ENCODE measurements at places on chromosomes 5 and 9.

DNA sequence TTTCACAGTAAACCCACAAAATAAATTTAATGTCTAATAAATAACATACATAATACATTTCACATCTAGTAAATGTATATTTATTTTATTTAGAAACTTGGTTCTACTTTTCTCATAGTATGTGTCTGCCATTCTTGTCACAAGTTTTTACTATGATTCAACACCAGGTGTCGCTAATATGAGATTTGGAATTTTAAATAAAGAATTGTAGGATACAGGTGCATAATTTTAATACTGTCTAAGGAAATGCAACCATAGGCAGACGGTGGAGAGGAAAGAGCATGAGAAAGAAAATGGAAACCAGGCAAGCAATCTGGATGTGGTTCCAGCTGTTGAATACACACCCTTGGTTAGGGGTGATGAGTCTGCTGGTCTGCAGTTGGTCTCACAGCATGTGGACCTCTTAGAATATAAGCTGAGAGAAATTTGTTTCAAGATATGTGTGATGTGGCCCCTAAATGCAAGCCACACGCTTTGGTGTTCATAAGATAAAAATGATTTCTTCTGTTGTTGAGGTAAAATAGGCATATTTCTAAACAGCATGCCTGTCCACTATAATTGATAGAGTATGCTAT is 114.7 kb upstream of the TXNDC8 start:
- no peak for DNase-seq

DNA sequence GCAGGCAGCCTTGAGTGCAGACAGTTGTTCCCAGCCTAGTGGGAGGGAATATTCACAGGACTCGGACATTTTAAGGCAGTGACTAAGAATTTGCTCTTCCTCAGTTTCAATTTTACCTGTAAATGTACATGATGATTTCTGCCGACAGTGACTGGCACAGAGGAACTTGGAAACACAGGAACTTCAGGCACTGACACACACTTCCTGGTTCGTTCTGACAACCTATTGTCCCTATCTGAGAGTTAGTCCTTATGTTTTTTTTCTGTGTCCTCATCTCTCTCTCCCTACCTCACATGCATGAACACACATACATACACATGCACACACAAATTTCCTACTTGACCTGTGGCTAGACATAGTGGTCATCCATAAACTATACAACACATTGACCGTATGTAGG is 89.4 kb upstream of the CD180 start:
- no peak for DNase-seq

DNA sequence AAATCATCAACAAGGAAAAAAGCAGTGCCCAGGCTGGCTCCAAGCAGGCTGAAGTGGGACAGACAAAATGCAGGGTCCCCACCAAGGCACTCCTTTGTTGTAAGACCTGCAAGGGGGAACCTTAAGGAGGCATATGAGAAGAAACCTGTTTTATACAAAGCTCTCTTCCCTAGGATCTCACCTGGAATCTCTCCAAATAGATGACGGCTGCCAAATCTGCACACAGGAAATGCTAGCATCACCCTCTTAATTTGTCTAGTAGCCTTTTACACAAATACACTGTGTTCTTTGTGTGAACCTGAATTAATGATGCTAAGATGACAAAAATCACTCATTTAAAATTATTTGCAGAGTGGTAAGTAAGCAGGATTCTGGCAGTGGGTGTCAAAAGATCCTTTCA is 280.2 kb downstream of the SPOCK1 start:
- no peak for DNase-seq

DNA sequence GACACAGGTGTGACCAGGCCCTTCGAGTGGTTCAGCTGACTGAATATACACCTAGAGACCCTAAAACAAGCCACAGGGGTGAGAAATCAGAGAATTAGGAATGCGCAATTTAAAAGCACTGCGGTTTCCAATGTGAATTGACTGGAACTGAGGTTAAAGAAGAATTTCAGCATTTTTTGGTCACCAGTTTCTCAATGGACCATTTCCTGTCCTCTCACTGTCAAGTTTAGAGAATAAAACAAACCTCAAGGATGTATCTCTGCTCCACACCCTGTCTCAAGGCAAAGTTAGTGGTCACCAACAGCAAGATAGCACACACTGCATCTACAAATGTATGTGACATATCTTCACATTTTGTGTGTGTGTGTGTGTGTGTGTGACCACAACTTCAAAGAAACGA is 143.8 kb upstream of the MAP3K1 start:
- DNase-seq = no peak

DNA sequence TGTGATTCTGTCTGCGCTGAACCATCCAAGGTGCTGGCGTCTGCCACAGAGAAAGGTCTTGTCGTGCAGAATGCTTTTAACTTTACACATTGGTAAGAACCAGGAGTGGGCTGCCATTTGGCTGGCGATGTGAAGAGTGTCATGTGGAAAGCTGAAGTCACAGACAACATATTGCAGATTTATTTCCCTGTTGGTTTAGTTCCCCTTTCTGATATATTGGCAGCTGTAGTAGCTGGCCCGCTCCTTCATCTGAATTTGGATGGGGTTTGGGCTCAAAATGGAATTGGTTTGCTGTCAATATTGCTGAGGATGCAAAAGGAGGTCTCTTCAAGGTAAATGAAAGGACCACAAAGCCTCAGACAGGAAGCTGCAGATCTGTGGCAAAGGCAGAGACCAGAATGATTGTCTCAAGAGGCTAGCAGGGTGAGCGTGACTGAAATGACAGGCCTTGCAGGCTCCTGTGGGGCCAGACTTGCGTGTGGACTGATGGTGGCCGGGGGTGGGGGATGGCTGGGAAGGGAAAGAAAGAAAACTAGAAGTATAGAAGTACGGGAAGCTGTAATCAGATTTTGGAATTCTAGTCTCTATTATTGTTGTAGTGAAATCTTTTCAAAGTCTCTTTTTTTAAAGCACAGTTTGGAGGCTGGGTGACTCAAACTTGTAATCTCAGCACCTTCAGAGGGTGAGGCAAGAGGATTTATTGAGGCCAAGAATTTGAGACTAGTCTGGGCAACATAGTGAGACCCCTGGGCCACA is 25.1 kb upstream of the CD180 start:
- no peak for DNase-seq

DNA sequence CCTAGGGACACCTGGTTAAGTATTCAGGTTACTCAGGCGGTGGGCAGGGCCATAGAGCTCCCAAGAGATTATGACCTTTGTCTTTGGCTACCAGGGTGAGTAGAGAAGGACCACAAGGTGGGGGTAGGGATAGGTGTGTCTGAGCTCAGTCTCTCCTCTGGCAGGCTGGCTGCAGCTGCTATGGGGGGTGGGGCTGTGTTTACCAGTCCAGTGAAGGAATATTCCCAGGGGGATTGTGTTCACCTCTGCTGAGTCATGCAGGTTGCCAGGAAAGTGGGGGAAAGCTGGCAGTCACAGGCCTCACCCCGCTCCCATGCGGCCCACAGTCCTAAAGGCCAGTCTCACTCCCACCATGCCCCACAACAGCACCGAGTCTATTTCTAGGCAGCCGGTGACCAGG is 53.6 kb upstream of the POU5F2 start:
- no peak for DNase-seq

- DNase-seq = no peak
Observed at GRCh38 chr5:171595801-171596231, 176.4 kb downstream of the FGF18 start.

DNA sequence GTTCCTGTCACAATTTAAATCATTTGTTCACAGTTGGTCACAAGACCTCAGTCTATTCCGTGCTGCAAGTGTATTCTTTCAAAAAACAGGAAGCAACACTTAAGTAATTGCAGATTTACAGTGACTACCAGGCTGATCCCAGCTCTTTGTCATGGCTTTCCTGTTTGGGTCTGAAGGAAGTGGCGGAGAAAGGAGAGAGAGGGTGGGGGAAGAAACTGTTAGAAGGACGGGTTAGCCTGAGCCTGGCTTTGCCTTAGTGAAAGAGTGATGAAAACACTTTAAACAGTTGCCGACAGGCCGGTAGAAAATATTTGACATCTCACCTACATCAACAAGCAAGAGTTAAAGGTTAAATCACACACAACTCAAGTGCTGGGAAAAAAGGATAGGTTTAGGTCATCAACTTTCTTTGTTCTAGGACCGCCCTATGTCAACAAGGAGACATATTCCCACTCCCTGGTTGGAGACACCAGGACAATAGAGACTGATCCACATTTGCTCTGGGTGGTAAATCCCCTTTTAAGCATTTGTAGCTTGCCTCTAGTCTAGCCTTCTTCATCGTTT is 102.2 kb upstream of the DAB2 start:
- no peak for DNase-seq

DNA sequence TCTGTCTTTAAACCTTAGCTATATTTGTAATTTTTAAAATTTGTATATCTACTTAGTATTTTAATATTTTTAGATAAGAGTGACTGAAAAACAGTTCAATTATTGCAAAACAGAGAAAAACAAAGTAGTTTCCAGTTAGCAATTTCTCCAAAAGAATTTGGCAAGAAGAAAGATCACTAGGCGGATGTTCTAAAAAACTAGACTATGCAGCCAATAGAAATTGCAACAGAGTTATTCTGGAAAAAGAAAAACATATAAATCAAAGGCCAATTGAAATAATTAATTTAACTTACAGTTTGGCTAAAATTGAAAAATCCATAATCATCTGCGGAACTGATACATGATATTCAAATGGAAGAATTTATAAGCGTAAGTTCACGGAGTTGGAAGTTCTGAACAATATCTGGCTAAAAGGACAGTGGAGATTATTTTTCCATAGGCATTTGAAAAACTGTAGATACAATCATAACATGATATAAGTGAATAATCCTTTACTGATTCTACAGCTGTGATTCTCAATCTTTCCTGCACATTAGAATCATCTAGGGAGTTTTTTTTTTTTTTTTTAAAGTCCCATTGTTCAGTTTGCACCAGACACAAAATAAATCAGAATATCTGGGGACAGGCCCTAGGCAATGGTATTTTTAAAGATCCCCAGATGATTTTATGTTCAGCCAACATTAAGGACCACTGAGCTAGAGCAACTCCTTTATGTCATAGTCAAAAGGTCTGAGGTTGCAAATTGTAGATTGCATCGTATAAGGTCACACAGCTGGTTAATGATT is 605.1 kb upstream of the DAB2 start:
- DNase-seq = no peak

- DNase-seq = no peak
Observed at GRCh38 chr5:151937851-151938250, 13.2 kb upstream of the GLRA1 start.

GRCh38 chr5:148853868-148854267 is 27.5 kb downstream of the ADRB2 start:
- DNase-seq = no peak

- no peak for DNase-seq
Observed at GRCh38 chr5:83726912-83727311, 6.3 kb upstream of the HAPLN1 start.

DNA sequence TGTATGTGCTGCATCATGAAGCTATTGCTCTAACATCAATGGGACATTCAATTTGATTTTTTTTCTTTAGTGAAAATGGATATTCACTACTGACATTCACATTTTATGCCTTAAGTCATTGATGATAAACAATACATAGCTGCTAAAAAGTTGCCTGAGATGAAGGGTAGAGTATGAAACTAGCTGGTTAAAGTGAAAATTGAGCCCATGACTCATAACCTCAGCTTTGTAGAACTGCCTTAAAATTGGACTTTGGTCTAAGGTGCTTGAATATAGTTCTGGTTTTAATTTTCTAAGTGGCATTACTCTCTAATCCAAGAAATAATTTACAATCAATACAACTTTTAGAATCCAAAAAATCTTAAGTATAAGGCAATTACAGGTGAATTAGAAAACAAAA is 740.4 kb upstream of the RIOK2 start:
- DNase-seq = no peak

DNA sequence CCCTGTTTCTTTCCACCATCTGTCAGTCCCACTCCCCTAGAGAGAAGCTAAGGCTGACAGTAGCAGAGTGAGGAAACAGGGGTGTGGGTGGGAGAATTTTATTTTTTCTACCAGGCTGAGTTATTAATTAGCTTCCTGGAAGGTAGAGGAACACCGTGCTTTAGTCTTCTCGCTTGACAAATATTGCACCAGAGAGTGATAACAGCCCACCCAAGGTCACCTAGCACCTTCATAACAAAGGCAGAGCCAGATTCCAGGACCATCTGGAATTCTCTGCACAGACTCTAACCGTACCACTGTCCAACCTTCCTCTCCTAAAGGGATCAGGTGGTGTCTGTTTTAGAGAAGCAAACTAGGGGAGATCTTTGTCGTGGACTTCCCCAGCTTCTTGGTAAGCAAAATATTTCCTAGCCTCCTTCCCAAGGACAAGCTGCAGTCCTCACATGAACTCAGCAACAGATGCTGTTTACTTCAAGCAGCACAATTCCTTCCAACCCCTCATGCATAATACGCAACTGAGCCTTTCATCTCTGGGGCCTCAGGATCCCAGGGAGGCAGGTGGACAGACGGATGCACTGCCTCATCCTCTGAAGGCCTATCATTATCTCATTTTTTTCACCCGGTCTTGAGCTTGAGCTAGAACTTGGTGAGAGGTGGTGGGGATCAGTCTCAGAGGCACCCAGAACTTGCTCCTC is 308.7 kb upstream of the BRINP1 start:
- no peak for DNase-seq

GRCh38 chr5:2381861-2382260 is 369.6 kb downstream of the IRX2 start:
- DNase-seq = peak; percentile 16

- peak; percentile 36 for DNase-seq
Observed at GRCh38 chr9:98034593-98035546, 21.7 kb upstream of the NANS start.

DNA sequence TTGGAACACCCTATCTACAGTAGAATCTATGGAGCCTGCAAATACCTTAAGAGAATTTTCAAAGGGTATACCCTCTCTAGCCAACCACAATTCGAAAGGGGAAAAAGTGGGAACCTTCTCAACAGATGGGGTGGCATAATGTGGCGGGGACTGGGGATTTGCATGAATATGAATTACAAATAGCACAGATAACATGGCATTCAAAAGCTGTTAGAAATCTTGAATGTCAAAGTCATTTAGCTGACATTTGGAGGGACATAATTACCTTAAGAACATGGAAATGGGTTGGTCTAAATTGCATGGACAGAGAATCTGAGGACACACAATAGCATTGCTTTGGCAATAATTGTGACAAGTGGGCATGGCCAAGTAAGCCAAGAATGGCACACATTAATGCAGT is 23.2 kb upstream of the TYRP1 start:
- DNase-seq = no peak

GRCh38 chr5:117657541-117657940 is 1082.9 kb upstream of the SEMA6A start:
- no peak for DNase-seq

GRCh38 chr5:1975898-1976765 is 93.4 kb upstream of the IRX4 start:
- DNase-seq = no peak

DNA sequence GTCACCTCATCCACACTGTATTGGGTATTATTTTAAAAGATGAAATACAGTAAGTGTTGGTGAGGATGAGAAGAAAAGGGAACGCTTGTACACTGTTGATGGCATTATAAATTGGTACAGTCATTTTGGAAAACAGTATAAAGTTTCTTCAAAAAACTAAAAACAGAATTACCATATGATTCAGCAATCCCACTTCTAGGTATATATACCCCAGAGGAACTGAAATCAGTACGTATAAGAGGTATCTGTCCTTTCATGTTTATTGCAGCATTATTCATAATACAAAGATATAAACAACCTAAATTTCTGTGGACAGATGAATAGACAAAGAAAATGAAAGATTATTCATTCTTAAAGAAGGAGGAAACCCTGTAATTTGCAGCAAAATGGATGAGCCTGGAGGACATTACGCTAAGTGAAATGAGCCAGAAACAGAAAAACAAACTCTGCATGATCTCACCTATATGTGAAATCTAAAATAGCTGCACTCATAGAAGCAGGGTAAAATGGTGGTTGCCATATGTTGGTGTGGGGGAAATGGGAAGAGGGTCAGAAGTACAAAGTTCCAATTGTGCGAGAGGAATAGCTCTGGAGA is 191.6 kb downstream of the TRIM36 start:
- no peak for DNase-seq

All from left renal cortex interstitium (tissue), 4 donors.